ENCODE measurements at places on chromosomes 11 and 22.

DNA sequence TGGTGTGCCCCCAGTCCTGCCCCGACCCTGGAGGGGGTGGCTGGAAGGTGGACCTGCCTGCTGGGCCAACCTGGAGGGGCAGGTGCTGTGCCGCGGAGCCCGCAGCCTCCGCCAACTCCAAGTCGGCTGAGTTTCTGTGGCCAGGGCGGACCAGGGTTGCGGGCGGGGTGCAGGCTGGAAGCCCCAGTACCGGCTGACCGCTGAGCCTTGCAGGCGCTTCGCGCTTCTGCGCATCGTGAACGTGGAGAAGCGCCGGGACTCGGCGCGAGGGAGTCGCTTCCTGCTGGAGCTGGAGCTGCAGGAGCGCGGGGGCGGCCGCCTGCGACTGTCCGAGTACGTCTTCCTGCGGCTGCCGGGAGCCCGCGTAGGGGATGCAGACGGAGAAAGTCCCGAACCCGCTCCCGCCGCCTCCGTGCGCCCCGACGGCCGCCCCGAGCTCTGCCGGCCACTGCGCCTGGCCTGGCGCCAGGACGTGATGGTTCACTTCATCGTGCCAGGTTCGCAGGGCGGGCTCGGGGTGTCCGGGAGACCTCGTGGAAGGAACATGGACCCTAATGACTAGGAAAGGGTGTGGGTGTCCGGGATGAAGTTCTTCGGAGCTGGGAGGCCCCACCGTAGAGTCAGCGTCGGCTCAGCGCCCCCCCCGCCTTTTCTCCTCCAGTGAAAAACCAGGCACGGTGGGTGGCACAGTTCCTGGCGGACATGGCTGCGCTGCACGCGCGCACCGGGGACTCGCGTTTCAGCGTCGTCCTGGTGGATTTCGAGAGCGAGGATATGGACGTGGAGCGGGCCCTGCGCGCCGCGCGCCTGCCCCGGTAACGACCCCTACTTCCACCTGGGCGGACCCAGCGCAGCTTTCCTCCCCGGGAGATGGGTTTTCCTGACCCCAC is 10.2 kb downstream of the B4GALNT4 start:
- DNase-seq: no peak

- DNase-seq: no peak
Observed at GRCh38 chr11:45512471-45513148, 152.8 kb downstream of the CHST1 start.

- no peak for DNase-seq
Observed at GRCh38 chr11:132094598-132094997, 724.2 kb downstream of the NTM start.

- no peak for DNase-seq
Observed at GRCh38 chr11:2398664-2399355, 1.7 kb upstream of the TSSC4 start.

- DNase-seq: no peak
Observed at GRCh38 chr22:38454353-38455075, 485 bp downstream of the KCNJ4 start.

- DNase-seq: no peak
Observed at GRCh38 chr11:74490941-74491340, 2.6 kb downstream of the LIPT2 start.

DNA sequence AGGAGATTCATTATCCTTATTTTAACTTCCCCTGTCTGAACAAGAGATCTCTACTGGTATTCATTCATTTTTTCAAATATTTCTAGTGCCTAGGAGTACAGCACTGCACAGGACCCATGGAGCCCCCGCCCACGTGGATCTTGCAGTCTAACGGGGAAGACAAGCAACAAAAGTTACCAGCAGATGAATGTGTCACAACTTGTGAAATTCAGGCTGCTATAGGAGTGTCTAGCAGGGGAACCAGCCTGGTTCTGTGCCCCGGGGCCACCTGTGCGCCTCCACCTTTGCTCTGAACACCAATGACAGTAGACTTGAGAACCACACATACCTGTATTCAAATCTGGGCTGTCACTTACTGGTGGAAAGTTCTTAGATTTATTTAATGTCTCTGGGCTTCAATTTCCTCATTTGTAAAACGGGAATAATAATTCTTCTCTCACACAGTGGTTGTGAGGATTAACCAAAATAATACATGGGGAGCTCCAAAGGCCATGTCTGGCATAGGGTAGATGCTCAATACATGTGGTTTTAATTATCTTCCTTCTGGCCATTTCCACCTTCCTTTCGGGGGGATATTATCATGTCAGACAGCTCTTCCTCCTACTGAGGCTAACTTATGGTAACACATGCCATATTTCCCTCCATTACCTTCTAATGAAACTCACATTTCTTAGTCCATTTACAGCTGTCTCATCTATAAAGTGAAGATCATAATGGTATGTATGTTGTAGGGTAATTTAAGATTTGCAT is 17.8 kb downstream of the POU2AF1 start:
- DNase-seq: no peak

GRCh38 chr22:46632646-46633249 is 12.6 kb downstream of the GRAMD4 start:
- DNase-seq: no peak

DNA sequence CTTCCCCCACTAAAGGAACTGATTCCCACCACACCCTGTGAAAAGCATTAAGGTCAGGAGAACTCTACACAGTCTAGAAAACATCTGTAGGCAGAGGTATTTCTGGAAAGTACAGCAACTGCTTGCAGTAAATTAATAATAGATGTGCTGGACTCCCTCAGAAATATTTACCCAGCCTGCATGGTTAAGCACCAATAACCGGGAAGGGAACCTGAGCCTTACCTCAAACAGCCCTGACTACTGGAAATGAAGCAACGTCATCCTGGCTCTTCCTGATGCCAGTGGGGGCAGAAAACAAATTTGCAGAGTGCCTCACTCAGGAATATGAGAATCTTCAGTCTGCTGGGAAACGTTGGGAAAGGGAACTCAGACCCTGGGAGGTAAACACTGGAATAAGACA is 318.1 kb downstream of the TENM4 start:
- peak; percentile 91 for DNase-seq

GRCh38 chr22:47213571-47214230 is 451.3 kb downstream of the TBC1D22A start:
- no peak for DNase-seq

DNA sequence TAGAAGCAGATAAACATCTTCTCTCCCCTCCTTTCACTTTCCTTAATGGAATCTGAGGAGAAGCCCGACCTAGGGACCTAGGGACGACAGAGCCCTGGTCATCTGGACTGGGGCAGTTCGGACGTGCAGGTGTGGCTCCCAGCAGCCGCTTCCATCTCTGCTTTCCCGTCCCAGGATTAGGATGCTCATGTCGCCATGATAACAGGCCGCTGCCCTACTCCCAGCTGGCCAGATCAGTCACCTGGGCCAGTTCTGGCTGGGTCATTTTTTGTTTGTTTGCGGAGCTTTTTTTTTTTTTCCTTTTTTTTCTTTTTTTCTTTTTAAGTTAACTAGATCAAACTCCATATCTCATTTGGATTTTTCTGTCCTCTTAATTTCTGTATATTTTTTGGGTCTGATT is 166.3 kb upstream of the TTC12 start:
- no peak for DNase-seq

DNA sequence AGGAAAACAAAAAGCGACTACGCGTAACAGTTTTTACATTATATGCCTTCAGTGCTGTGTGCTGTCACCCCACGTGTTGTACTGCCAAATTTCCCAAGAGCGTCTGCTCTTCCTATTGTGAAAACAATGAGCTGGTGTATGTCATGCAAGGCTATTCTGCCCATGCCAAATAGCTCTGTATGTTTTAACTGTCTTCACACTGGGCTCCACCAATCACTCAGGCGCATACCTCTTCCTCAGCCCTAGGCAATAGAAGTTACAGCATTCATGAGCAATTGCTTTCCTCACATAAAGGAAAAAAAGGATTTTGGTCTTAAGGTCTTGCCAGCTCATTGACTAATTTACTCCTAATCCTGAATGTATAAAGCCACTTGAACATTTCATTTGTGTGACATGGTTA is 606.8 kb downstream of the NTM start:
- peak; percentile 81 for DNase-seq

DNA sequence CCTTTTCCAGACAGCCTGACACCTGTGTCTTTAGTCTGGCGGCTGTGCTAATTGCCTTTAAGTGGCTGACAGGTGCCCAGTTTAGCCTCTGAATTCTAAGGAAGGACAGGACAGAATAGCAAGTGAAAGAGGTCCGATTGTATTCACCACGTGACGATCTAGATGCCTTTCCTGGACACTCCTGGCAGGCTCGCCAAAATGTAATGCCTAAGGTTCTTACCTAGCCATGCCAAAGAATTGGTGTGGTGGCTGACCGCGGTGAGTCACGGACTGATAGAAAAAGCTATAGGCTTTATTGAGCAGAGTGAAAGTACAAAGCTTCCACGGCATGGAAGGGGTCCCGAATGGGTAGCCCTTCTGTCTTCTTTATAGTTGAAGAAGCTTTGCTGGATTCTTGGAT is 26.7 kb downstream of the ANKRD42 start:
- DNase-seq: no peak

GRCh38 chr11:36345084-36345511 is 49.0 kb downstream of the PRR5L start:
- DNase-seq: peak; percentile 63

DNA sequence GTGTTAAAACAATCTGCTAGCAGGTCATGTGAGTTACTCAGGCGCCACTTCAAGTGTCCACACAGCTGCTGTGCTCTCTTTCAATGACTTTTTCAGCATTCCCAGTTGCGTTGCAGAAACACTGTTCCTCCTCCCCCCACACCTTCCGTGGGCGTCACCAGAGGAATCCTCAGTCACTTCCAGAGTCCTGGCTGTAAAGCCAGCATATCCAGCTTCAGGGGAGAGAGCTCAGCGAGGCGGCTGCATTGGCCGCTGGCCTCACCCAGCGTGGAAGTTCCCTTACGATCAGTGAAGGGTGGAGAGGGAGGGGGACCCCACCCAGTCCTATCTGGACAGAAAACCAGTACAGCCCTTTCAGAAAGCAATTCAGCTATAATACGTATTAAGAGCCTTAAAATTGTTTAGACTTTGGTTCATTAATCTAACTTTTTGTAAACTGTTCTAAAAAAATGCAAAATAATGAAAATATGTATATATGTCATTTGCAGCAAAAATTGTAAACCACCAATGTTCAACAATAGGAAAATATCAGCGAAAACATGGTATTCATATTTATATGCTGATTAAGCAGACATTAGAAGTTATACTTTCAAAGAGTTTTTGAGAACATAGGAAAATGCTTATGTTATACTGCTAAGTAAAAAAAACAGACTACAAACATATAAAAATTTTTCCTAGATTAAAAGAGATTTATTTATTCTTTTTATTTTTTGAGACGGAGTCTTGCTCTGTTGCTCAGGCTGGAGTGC is 2.8 kb upstream of the ANO9 start:
- peak; percentile 42 for DNase-seq

DNA sequence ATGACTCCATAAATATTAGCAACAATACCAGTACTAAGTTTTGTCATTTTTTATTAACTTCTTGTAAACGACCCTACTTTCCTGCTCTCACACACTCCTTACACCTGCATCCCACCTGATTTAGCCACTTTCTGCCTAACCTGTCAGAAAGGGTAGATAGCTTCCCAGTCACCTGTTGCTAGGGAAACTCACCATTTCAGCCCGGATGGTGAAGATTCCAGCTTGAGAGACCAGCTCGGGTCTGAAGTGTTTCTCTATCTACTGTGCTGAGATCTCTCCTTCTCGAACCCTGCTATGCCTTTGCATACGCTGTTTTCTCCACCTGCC is at the start of gene PARVG:
PARVG (plus strand) TSS at position 220 of the 327 bp plus-strand sequence. CDS start 2,405 bp downstream, outside the sequence.
- no peak for DNase-seq

- DNase-seq: no peak
Observed at GRCh38 chr11:132528181-132528580, 1004.1 kb downstream of the OPCML start.

GRCh38 chr22:19867617-19868016 is 12.9 kb upstream of the GNB1L start:
- no peak for DNase-seq

DNA sequence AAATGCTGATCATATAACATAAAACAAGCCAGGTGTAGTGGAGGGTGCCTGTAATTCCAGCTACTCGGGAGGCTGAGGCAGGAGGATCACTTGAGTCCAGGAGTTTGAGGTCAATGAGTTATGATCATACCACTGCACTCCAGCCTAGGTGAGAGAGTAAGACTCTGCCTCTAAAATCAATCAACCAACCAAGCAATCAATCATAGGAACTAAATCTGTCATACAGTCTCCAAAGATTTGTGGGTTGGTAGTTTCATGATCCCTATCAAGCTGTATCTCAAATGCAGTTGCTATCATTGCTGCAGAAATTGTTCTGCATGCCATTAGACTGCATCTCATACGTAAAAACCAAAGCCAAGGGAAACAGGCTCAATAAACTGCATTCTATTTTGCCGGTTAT is 33.1 kb downstream of the NARS2 start:
- no peak for DNase-seq

- DNase-seq: no peak
Observed at GRCh38 chr11:118657238-118657637, 22.2 kb downstream of the TREH start.

DNA sequence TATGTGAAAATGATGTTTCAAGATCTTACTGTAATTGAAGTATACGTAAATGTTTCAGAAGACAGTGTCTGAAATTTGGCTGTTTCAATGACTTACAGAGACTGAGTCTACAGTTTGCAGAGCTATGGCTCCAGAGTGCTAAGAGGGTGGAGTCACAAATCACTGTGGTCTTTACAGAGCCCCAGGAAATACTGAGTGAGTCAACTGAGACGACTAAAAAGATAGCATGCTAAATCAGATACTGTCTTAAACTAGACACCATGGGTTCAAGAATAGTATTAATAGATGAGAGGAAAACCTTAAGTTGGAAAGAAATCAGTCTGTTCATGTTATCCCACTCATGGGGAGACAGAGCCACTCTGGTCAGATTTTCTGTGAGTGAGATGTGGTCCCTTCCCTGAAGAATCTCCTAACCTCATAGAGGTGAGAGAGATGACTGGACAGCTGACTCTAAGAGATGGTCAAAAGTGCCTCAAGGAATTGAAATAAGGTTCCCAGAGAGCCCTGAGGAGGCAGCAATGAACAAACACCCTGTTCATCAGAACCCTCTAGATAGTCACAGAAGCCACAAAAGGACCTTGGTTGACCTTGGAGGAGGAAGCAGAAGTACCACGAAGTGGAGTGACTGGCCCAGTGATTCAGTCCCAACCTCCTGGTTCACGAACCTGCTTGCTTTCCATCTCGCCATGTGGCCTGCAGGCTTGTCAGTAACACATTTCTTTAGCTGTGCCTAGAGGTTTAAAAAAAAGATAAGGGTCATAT is 30.2 kb downstream of the C11orf91 start:
- DNase-seq: no peak

GRCh38 chr11:62416596-62416995 is 2.2 kb upstream of the SCGB1A1 start:
- peak; percentile 31 for DNase-seq

GRCh38 chr11:70129051-70129592 is 51.0 kb downstream of the ANO1 start:
- no peak for DNase-seq

GRCh38 chr11:45554230-45554967 is 111.0 kb downstream of the CHST1 start:
- no peak for DNase-seq

DNA sequence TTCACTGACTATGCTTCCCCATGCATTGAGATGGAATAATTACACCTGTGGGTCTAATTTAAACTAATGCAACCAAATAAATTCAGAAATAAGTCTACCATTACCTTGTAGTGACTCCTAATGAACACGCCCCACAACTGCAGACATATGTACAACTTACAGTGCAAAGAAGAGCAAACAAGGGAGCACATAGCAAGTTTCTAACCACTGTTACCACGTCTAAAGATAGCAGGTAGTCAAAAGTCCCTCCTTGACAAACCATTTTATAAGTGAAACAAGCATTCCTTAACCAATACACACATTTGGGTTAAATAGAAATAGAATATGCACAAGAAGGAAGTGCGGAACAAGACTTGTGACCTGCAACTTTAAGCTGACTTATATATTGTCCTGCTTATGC is 20.6 kb downstream of the PHF21A start:
- no peak for DNase-seq

All from renal cortical epithelial cell (primary cell).